Renal pelvis (tissue), 12 donors: ENCODE measurements at places on chromosomes 1 and 21. TPM values are rescaled to one million over a fixed set of nuclear protein-coding genes. Genes with fewer than 3 reads are reported as not detected.
A peak's percentile ranks its signal among the peaks of the same experiment; 100 is the strongest.

DNA sequence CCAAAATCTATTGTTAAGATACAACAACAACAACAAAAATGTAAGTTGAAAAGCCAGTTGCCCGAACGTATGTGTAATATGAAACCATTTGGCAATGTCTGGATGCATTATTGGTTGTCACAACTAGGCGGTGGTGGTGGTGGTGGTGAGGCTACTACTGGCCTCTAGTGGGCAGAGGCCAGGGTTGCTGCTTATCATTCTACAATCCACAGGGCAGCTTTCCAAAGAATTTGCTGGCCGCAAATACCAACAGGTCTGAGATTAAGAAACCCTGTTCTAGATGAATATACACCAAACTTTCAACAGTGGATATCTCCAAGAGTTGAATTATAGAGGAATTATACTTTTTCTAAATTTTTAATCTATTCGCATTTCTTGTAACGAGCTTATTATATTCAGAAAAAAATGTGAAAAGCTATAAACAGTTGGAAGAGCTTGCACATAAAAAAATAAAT lies 26.8 kb upstream of the ZNF697 start:
- DNase-seq, result no peak

GRCh38 chr1:53123453-53124140 lies 18.8 kb downstream of the SLC1A7 start:
- DNase-seq, result no peak

- no peak for DNase-seq
Measured at GRCh38 chr1:203169770-203170520, 5.7 kb downstream of the MYBPH start.

DNA sequence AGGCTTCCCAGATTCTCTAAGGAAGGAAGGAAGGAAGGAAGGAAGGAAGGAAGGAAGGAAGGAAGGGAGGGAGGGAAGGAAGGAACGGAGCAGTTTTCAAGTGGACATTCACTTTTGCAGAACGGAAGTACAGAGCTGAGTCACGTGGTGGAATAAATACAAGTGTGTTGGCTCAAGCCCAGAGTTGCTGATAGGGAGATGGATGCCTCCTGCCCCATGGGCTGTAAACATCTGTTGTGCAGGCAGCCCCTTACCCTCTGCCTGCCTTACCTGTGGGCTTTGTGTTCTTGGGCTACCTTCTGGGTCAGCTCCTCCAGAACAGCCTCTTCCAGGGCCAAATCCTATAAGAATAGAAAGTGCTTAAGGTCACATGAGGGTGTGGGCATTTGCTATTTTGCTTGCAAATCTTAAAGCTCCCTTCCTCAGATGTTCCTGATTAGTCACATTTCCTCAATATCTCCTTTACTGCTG lies 121.7 kb downstream of the SMYD2 start:
- no peak for DNase-seq

The PDIK1L gene
- polyA plus RNA-seq, result 17.1 TPM

DNA sequence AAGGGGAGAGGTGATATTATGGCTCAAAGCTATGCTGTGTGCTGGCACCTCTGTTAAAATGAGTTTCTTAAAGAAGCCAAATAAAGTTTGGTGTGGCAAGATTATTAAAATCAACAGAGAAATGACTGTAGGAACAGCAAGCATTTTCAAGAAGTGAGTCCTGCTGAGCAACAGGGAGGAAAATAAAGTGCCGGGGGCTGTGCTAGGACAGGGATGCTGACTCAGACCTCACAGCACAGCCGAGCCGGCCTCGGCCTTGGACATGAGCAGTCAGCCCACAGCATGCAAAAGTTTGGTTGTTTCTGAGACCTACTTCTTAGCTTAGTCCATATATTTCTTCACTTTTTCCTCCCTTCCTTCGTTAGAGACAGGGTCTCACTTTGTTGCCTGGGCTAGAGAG lies 19.2 kb downstream of the CNIH3 start:
- DNase-seq, result no peak

DNA sequence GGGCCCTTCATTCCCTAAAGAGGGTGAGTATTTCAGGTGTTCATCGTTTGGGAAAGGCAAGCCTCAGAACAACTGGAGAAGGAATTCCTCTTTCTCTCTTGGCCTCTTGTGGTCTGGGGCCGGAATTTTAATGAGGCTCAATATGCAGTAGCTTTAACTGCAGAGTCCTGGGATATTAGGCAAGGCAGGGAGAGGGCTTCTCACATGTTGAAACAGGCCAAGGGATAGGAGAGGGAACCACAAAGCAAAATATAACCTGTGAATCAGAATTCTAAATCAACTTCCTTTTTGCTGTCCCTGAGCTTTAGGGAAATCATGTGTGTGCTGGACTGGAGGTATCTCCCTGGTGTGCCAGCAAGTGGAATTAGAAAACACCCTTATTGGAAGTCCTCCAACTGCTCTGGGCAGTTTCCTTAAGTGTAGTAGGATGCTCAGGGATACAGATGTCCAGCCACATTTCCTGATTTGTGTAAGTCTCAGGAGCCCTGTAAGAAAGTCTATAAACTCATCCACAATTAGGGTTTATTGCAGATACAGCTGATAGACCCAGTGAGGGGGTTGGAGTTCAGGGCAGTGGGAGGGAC lies 215.8 kb upstream of the ZRANB2 start:
- DNase-seq, result no peak

GRCh38 chr1:209103092-209103491 lies 480.4 kb upstream of the CAMK1G start:
- no peak for DNase-seq

- DNase-seq, result no peak
Measured at GRCh38 chr1:26719205-26719604, 23.4 kb downstream of the ARID1A start.

- peak; percentile 98 for DNase-seq
Measured at GRCh38 chr1:234373064-234373958, at the start of gene COA6. Gene COA6, plus strand, starts transcription at chr1:234373456. Its CDS starts 11 bp downstream, at chr1:234373467.

DNA sequence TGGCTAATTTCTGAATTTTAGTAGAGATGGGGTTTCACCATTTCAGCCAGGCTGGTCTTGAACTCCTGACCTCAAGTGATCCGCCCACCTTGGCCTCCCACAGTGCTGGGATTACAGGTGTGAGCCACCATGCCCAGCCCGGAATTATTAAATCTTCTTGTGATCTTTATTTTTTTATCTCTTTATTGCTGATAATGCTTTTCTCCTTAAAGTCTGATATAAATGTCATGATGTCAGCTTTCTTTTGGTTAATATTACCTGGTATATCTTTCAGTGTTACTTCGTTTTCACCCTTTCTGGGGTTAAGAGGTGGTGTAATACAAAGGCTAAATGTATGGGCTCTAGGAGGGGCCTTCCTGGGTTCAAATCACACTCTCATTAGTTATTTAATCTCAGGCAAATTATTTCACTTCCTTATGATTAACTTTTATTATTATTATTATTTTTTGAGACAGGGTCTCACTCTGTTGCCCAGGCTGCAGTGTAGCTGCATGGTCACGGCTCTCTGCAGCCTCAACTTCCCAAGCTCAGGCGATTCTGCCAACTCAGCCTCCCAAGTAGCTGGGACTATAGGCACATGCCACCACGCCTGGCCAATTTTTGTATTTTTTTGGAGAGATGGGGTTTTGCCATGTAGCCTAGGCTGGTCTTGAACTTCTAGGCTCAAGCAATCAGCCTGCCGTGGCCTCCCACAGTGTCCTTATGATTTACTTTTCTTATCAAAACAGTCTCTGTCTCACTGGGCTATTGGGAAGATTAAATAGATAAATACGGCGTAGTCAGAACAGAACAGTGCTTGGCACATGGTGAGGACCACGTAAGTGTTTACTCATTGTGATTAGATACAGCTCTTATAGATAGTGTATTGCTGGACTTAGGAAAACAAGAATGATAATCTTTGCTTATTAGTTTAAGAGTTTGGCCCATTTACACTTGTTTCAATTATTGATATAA lies 216.5 kb downstream of the URB2 start:
- DNase-seq, result no peak

DNA sequence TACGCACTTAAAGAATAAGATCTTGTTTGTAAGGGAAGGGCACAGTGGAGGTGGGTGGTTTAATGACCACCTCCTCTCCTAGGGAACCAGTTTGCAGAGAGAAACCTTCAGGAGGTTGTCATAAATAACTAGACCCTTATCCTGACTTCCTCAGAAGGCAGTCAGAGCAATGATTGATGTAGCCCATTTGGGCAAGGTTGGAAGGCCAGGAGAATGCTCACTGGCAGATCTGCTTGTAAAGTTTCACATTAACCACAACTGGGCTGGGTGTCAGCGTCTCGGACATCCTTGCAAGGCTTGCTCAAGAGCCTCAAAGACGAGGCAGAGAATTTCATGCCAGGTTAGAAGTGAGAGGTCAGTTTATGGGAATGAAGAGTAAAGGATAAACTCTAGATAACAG lies 87.6 kb upstream of the TRABD2B start:
- no peak for DNase-seq

DNA sequence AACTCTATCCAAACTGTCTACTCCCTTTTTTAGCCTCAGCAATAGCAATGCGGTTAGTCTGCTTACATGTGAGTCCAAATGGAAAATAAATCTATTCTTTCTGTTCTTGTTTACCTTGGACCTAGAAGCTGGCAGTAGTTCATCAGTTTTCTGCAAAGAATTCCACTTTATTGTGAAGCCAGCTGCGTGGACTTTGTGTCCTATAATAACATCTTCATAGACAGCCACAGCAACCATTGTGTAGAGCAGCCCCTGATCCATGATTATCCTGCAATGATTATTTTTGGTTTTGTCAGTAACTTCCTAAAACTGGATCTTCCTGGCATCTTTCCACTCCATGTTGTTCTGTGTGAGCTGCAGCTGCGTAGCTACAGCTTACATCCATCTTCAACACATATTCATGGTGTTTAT lies 408.7 kb downstream of the NUF2 start:
- DNase-seq, result peak; percentile 59

The DCST1 gene
- polyA plus RNA-seq, result 0.61 TPM

- DNase-seq, result no peak
Measured at GRCh38 chr1:30353637-30354036, 369.7 kb downstream of the MATN1 start.

GRCh38 chr1:45635211-45635610 lies 11.4 kb upstream of the CCDC17 start:
- no peak for DNase-seq

The COL8A2 gene
- 1.9 TPM for polyA plus RNA-seq

- no peak for DNase-seq
Measured at GRCh38 chr1:39395357-39395831, 96.0 kb upstream of the BMP8A start.
